ENCODE measurements at places on chromosomes 3 and 15.

DNA sequence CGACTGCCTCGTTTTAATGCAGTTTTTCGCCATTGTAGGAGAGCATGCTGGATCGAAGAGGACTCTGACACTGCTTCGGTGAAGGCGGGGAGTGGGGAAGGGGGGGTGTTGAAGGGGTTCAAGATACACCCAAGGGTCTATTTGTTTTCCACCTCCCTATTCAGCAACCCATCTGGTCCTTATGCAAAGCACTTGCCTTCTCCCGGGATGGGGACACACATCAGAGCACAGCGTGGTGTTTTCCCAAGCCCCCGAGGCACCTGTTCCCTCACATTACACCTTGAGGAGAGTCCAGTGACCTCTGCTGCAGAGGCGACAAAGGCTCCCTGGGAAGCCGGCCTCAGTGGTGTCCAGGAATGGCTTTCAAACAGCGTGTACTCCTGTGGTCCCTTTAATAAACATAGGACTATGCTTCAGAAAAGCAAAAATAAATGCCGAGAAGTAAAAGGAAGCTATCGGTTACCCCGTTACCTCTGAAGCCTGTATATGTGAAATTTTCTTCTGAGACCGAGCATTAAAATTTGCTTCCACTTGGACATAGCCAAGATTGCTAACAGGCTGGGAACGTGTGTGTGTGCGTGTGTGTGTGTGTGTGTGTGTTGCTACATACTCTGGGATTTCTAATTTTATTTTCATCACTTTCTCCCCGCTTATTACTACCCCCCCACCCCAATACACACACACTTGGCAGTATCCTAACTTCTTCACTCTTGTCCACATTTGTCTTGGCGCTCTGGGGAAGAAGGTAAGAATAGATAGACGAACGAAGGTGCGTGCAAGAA, 53.2 kb downstream of the CCDC54 start:
- DNase-seq = no peak

- DNase-seq = peak; percentile 47
These were observed 570 bp downstream of the PCNP start for GRCh38 chr3:101574388-101575112.

- DNase-seq = no peak
These were observed 136.4 kb upstream of the IL12A start for GRCh38 chr3:159852266-159852665.

DNA sequence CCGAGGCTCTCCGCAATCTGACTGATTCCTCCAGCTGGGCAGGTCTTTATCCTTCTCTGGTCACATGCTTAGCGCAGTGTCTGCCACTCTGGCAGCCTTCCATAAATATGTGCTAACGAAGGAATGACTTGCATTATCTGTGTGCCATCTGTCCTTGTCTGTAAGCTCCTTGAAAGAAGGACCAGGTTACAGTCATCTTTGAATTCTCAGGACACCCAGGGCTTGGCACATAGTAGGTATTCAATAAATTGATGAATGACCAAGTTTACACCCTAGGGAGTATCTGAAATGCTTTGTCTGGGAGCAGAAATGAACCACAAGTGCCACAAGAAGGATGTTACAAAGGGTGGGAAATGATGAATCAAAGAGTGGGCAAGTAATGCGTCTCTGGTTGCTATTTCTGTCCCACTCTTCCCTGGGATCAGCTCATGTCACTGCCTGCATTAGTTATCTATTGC, 16.5 kb upstream of the FAM3D start:
- DNase-seq = no peak

- no peak for DNase-seq
These were observed 601.7 kb downstream of the SI start for GRCh38 chr3:164476631-164477030.

GRCh38 chr3:100606894-100607512, 2.4 kb upstream of the ADGRG7 start:
- DNase-seq = no peak

- no peak for DNase-seq
These were observed 111.4 kb upstream of the TOPAZ1 start for GRCh38 chr3:44130249-44130648.

GRCh38 chr15:33398555-33398954, 87.8 kb downstream of the RYR3 start:
- DNase-seq = no peak

DNA sequence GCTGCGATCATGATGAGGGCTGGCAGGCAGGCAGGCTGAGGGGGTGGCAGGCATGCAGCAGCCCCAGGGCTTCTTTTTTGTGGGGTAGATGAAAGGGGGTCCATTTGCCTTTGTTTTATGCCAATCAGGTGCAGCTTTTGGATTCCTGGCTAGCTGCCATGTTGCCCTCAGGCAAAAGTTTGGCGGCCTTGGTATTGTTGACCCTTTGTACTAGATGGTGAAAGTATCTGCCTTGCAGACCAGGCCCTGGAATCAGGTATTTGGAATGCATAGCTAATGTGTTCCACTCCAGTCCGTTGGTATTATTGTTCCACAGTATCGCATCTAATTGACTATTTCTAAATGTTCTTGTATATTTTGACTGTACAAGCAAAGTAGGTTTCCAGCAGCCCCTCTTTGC, 35.0 kb downstream of the EEFSEC start:
- no peak for DNase-seq

GRCh38 chr3:59079962-59080361, 30.1 kb upstream of the CFAP20DC start:
- DNase-seq = no peak

DNA sequence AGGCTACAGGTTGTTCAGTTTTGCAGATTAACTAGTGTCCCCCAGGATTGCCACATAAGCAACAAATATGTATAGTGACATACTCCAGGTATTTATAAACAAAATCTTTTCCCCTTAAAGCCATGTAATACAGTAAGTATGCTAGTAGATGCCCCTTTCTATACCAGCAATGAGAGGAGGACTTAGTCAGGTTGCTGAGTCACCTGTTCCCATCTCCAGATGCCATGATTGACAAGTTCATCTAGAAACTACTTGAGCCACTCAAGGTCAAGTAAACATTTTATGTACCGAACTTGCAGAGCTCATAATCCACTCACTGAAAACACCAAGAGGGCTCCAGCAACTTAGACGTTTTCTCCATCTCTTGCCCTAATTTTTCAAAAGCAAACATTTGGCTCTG, 18.2 kb downstream of the SLC9A9 start:
- peak; percentile 3 for DNase-seq

DNA sequence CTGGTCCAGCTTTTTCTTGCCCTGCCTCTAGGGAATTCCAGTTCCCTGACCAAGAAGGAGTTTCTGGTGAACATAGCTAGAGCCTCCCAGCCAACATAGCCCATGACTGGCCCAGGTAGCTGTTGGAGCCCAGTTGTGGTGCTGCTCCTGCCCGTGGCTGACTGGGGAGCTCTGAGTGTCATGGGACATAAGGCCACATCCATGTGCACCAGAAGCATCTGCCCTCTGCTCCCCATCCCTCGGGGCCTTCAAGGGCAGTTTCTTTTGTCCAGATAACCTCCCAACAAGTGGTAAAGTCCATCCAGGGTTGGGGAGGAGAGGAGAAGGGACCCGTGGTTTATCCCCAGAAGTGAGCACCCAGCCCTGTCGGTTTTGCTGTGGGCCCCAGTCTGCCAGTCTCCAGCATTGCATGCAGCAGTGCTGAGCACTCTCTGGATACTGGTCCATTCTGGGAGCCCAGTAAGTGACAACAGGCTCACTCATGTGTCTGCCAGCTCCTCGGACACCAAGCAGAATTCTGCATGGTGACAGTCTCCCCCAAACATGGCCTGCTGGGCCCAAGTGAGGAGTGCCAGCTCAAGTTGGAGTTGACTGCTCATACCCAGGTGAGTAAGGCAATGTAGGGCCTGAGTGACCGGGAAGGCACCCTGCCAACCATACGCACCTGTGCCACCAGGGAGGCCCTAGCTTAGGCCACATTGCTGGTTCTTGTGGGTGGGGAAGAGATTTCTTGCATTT, 28.8 kb downstream of the ACAA1 start:
- DNase-seq = no peak

Measured in kidney glomerular epithelial cell (primary cell).